ENCODE measurements at places on chromosomes 2 and 18. TPM values are rescaled to one million over a fixed set of nuclear protein-coding genes. Genes with fewer than 3 reads are reported as not detected.

Gene CTDP1
- 36.8 TPM for total RNA-seq

Gene REG1B
- total RNA-seq = not detected

Gene HNMT
- total RNA-seq = not detected

Gene CREG2
- not detected for total RNA-seq

Gene FMNL2
- total RNA-seq = 0.21 TPM

Gene C1GALT1C1L
- not detected for total RNA-seq

Gene AGXT
- total RNA-seq = not detected

Gene ARHGEF4
- total RNA-seq = 2.9 TPM

Gene ACOXL
- total RNA-seq = not detected

Gene C2orf78
- total RNA-seq = not detected

Gene DOK1
- 35.9 TPM for total RNA-seq

Gene COL4A4
- total RNA-seq = not detected

Gene DUSP2
- total RNA-seq = 21.2 TPM

Gene FNDC4
- not detected for total RNA-seq

Gene DYSF
- total RNA-seq = 3.4 TPM

Gene RTP5
- total RNA-seq = not detected

Gene ALKAL2
- not detected for total RNA-seq

Gene ALPG
- not detected for total RNA-seq

Gene CHRNG
- total RNA-seq = not detected

Gene RFX8
- 2.2 TPM for total RNA-seq
